Activated B cell treated with CpG ODN at 0.5 μM for 24 hours (primary cell): ENCODE measurements at places on chromosomes 7 and 10. TPM values are rescaled to one million over a fixed set of nuclear protein-coding genes. Genes with fewer than 3 reads are reported as not detected.

SLC29A4 gene
- total RNA-seq = 0.32 and 0.38 TPM in 2 replicates

DNA sequence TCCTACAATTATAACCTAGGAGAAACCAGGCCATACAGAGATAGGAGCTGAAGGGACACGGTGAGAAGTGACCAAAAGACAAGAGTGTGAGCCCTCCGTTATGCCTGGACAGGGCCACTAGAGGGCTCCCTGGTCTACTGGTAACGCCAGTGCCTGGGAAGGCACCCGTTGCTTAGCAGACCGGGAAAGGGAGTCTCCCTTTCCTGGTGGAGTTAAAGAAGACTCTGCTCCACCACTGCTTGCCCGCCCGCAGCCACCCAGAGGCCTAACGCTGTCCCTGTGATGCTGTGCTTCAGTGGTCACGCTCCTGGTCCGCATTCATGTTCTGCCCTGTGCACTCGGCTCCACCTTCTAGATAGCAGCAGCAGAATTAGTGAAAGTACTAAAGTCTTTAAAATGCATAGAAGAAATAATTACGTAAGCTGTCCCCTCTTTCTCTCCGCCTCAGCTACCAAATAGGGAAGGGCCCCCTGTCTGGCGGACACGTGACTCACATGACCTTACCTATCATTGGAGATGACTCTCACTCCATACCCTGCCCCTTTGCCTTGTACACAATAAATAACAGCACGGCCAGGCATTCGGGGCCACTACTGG lies 34.8 kb downstream of the GRID2IP start:
- DNase-seq = peak; percentile 42

OPN4 gene
- total RNA-seq = not detected in 2 replicates

- no peak for DNase-seq
Measured at GRCh38 chr7:46774515-46774914, 807.4 kb downstream of the TNS3 start.

LRRC18 gene
- total RNA-seq = not detected in 2 replicates
